ENCODE measurements at places on chromosomes 12 and 14.

- no peak for DNase-seq
Measured at GRCh38 chr12:53067993-53068770, 11.0 kb downstream of the SPRYD3 start.

DNA sequence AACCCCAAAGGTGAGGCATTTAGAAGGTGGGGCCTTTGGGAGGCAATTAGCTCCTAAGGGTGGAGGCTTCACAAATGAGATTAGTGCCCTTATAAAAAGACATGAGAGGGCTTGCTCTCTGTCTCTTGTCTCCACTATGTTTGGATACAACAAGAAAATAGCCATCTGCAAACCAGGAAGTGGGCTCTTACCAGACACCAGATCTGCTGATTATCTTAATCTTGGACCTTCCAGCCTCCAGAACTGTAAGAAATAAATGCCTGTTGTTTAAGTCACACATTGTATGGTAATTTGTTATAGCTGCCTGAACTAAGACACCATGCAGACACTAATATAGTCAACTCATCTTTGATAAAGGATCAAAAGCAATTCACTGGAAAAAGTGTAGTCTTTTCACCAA lies 34.4 kb downstream of the TMEM116 start:
- no peak for DNase-seq

GRCh38 chr14:57502586-57503254 lies 9.1 kb upstream of the CCDC198 start:
- no peak for DNase-seq

- DNase-seq: no peak
Measured at GRCh38 chr12:128830505-128830893, 6.7 kb upstream of the SLC15A4 start.

- no peak for DNase-seq
Measured at GRCh38 chr14:46582826-46583225, 68.8 kb downstream of the RPL10L start.

- DNase-seq: no peak
Measured at GRCh38 chr12:30599608-30600007, 96.1 kb downstream of the IPO8 start.

- no peak for DNase-seq
Measured at GRCh38 chr14:32588448-32589320, 259.6 kb downstream of the AKAP6 start.
